ENCODE measurements at places on chromosomes 16 and 17.

GRCh38 chr16:30651124-30652004 lies 604 bp downstream of the PRR14 start:
- DNase-seq, result peak; percentile 76

- DNase-seq, result no peak
Measured at GRCh38 chr17:63931981-63932561, at the start of gene CD79B. Gene CD79B, minus strand, starts transcription at chr17:63932331. Its CDS starts 70 bp downstream, at chr17:63932261.

DNA sequence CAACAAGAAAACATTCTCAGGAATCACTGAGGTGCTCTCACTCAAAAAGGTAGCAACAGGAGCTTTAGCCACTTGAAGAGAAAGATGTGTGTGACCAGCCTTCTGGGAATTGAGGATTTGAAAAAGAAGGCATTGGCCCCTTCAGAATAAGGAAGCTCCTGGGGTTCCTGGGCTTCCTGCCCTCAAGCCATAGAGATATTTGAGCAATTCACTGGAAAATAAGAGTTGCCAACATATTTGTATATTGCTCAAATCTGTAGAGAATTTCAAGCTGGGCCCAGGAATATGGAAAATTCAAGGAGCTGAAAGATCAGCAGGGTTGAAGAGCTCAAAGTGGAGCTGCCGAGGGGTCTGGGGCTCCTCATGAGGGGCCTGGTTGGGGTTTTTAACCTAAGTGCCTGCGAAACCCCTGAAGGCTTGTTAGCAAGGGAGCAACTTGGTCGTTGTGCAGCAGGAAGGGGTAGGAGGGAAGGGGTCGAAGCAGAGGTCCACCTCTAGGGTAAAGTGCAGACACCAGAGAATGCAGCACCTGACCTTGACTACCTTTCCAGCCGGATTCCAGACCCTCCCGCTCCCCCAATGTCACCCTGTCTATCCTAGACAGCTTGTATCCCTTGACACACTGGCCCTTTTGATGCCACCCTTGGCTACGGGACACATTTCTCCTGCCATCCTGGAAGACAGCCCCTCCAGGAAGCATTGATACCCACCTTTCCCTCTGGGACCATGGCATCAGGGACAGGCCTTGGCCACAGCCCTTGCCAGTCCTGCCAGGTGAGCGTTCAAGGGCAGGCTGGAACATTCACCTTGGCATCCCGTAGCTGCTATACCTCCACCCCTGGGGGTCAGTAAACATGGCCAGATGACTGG lies 67.6 kb upstream of the SREBF1 start:
- DNase-seq, result no peak

- DNase-seq, result no peak
Measured at GRCh38 chr16:78045865-78046581, 23.7 kb downstream of the CLEC3A start.

- no peak for DNase-seq
Measured at GRCh38 chr16:66551788-66552285, 539 bp upstream of the CKLF start.

DNA sequence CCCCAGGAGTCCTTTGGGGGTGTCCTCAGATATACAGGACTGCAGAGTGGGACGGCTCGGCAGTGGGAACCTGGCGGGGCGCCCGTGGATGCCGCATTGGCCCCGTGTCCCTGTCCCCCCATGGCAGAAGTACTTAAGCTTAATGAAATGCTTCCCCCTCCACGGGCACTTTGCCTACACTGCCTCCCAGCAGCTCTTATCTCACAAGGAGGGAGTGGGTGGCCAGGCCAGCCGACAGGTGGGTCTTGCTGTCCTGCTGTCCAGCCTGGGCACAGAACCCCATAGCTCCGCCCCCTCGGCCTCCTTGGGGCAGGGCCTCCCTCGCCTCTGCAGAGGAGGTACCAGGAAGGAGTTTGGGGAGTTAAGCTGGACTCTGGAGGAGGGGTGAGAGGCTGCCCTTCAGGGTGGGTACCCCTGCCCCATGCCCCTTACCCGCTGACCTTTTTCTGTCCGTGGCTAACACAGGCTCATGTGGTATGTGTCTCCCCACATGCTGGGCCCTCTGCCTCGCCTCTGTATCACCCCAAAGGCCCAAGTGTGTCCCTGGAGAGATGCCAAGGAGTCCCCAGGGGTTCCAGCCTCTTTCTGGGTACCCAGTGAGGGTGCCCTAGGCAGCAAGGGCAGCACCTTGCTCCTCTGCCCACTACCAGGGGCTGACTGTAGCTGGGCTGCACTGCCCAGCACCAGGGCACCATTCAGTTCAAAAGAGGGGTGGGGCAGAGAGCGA lies 8.7 kb downstream of the THRA start:
- no peak for DNase-seq

DNA sequence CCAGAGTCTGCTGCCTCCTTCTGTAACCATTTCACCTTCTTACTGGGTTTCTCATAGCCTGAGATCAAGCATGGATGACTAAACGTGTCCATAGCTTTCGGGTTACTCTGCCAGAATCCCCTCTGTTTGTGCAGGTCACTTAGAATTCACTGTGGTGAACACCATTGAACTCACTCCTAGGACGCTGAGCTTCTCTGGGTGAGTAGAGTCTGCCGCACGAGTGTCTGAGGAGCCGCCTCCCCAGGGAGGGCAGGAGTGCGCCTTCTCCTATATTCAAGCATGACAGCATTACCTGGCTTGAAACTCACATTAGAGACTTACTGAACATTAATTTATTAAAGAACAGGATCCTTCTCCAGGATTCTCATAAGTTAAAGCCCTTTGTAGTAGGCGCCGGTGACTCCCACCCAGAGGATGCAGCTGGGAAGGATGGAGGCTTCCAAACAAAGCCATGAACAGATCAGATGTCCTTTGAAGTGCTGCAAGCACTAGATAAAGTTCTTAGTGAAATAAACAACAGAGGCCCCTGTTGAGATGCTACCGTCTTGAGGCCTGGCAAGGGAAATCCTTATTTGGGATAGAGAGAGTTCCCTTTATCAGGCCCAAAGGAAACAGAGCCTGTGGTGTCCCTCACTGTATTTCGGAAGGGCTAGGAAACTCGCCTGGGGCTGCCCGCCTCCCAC lies 144.6 kb upstream of the PLCG2 start:
- no peak for DNase-seq

GRCh38 chr17:16346721-16347271 lies 6.5 kb downstream of the CENPV start:
- DNase-seq, result no peak

- no peak for DNase-seq
Measured at GRCh38 chr17:60798576-60798975, 120.9 kb downstream of the BCAS3 start.

DNA sequence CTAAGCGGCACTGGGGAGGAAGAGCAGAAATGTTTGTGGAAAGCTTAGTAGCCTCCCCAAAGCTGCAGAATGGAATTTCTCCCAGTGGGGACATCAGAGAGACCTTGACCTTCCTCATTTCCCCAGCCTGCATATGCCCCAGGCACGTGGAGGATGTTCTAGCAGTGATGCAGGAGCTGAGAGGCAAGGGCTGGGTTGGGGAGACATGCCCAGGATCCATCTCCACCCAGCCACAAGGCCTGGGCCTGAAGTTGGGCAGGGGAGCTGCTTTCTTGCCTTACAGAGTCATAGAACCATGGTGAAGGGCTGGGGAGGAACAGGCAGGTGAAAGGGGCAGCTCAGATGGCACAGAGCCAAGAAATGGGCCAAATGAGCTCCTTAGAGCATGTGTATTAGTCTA lies 104.0 kb downstream of the TMEM132E start:
- DNase-seq, result no peak

GRCh38 chr17:63268827-63269226 lies 177.3 kb downstream of the CYB561 start:
- no peak for DNase-seq

DNA sequence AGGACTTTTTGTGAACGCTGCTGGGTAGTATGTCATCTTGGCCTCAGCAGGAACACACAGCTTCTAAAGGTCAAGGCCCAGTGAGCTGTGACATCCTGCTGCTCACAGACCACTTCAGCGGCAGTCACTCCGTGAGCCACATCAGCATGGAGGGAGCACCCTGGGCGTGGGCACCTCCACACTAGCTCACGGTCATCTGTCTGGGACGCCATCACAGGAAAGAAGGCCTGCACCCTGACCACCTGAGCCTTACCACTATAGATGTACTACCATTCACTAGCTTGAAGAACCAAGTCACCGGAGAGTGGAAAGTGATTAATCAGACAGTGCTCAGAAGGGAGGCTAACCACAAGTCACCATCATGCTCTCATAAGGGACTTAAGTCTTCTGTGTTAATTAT lies 3.3 kb downstream of the AXIN1 start:
- DNase-seq, result no peak

DNA sequence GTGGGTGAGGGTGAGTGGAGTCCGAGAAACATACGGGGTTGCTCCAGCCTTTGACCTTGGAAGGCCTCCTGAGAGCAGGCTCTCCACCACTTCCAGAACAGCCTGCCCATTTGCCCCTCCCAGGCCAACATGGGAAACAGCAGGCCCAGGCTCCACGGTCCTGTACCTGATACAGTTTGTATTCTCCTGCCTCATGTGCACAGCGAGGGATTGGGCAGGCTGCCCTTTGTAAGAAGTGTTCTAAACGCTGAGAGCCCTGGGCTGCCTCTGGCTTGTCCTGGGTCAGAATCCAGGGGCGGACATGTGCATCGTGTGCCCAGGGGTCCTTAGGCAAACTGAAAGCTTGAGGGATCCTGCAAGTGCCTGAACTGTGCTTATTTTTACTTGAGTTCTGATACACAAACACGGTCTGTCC lies 3.4 kb upstream of the CBX2 start:
- DNase-seq, result no peak

- DNase-seq, result no peak
Measured at GRCh38 chr17:63419949-63420867, 25.9 kb downstream of the CYB561 start.

DNA sequence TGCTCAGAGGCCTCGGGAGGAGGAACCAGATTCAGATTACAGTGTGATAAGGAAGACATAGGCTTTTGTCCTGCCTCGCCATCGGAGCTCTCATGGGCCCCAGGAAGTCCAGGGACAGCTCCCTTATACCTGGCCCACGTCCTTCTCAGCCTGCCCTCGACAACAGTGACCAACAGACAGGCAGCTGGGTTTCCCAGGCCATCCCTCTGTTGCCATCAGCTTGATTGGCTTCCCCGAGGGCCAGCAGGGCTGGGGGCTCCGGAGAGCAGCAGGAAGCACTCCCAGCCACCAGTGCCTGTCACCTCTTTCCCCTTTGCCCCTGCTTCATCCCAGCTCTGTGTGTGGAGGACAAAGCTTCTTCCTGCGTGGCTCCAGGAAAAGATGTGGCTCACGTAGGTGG lies 17.6 kb downstream of the CD300A start:
- DNase-seq, result no peak

- no peak for DNase-seq
Measured at GRCh38 chr17:35154196-35155165, 6.9 kb downstream of the UNC45B start.

DNA sequence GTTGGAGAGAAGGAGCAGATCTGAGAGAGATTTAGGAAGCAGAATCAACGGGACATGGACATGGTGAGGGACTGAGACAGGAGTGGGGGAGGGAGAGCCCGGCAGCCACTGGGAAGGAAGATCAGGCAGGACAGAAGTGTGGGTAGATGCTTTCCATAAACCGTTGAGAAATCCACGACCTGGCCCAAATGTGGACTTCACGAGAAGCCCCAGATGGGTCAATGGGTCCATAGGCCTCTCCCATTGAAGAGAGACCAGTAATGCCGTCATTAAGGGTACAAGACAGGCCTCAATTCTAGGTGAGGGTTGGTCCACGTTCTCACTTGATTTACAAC lies 530 bp upstream of the CCL22 start:
- DNase-seq, result no peak

DNA sequence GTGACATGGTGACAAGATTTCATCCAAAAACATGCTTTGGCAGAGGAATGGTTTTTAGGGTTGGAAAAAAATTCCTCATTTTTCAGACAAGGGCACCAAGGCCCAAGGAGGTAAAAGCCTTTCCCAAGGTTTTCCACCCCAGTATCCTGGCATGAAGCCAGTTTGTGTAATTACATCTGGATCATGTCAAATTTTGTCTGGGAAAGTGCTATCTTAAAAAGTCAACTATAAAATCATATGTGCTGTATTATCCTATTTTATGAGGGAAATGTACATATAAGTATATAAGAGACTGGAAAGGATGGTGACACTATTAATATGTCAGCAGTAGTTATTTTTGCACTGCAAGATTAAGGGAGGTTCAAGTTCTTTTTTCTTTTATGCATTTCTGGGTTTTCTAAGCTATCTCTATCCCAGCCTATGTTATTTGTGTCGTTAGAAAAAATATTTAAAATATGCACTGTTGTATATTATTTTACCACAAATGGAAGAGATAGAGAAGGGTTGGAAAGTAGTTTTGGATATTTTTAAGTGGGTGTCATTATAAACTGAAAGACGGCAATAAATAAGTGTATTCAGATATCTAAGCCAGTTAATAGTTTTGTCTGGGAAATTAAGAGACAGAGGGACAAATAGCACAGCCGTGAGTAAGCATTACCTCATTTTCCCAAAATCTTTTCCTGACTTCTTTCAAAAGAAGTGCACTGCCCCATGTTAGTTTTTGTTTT lies 13.5 kb upstream of the FBXO47 start:
- DNase-seq, result no peak

- no peak for DNase-seq
Measured at GRCh38 chr17:37774504-37774903, 29.6 kb upstream of the HNF1B start.

DNA sequence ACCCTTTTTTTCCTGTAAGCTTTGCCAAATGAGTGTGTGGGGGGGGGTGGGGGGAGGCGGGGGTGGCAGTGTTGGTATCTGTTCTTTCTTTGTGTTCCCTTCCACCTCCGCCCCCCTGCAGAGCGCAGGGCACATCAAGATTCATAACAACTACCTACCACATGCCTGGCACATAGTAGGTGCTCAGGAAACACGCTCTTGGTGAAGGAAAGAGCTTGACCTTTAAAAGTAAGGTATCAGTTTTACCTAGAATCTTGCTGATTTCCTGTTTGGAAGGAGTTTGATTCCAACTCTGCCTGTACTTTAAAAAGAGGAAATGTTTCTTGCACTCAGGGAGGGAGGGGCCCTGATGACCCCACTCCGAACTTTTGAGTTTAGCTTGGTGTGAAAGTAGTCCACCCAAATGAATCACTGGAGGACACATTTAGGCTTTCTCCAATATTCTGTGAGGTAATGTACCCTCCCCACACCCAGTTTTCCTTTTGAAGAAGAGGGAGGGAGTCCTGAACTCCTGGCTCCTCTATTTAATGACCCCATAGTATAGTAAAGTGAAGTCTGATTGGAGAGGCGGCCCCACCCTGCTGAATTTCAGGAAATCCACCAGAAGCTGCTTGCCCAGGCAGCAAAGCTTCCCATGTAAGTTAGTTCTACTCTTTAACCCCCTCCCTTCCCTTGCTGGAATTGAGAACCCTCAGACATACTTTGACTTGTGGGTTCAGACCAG lies 560 bp upstream of the FAM20A start:
- DNase-seq, result no peak

DNA sequence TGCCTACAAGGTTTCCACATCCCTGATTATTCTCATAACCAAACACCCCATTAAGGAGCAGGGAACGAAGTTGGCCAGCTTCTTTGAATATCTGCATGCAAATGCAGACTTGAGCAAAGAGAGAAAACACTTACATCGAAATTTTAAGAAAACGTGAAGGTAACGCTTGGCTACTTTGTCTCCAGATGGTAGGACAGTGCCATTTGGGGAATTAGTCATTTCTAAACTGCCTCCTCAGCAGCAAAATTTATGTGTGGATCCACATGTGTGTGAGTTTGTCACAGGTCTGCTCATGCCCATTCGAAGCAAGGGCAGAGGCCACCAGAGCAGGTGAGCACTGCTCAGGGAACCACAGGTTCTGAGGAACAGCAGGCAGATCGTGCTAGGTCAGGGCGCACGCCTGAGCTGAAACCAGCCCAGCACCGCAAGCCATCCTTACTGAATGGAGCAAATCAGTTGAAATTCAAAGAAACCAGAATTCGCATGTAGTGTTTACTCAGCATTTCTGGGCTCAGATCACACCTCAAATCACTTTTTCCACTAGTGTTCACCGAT lies 80.1 kb downstream of the SOCS1 start:
- no peak for DNase-seq
